ENCODE measurements at places on chromosomes 7 and 10.

DNA sequence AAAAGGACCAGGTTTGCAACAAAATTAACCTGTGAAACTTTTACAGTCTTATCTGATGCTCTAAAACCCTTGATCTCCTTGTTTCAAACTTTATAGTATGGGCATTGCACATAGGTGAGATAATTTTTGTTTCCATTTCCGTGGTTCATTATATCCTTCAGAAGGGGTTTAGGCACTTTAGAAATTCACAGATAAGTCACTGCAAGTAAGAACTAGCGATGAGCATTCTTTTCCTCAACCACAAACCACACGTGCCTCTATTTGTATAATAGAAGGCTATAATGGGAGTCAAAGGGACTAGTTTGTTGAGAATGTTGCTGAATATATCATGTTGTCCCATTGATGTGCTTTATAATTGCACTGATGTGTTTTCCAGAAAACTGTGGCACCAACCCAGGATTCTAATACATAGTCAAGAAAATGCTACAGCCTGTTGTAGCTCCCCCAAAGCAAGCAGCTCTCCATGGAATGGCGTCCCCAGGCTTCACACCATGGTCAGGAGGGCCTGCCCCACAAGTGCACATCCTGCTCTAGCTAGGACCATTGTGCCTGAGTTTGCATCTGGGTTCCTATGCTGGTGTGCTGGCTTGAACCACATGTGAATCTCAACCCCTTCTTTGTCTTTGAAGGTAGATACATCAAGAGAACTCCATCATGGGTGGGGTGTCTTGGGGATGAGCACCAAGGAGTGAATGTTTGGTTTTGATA is 14.0 kb upstream of the ATXN7L1 start:
- DNase-seq: no peak

- DNase-seq: no peak
Observed at GRCh38 chr10:124264711-124265390, 153.9 kb downstream of the OAT start.

GRCh38 chr7:2049111-2049781 is 183.5 kb downstream of the MAD1L1 start:
- DNase-seq: no peak

DNA sequence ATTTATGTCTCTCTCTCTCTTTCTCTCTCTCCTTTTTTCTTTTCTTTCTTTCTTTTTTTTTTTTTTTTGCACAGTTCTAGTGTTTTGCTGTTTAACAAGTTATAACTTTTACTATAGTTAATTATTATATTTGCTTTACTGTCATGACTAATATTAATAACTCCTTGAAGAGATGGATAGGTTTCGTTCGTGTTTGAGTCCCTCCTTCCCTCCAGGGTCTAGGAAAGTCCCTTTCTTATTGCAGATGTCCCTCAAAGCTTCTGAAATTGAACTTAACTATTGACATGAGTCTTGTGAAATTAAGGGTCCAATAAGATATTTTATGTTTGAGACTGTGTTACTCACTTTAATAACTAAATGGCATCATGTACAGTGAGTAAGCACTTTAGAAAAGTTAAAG is 131.4 kb downstream of the PLXDC2 start:
- DNase-seq: no peak

- DNase-seq: peak; percentile 22
Observed at GRCh38 chr7:100604976-100605911, 3.1 kb downstream of the PCOLCE start.

DNA sequence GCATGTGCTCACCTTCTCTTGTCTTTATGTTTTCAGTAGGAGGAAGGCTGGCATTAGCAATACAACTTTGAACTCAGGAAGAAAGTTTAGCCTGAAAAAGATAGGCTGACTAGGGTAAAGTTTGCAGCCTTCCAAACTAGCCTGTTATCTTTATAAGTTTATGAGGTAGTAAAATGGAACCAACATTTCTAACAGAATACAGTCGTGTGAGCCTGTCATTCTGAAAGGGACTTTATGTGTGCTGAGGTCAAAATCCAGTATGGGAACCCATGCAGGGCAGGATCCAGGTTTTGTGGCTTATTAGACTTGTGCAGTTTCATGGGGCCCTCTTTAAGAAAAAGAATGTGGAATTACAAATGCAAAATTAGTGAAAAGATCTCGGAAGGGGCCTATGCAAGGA is 201.0 kb upstream of the PRPS1L1 start:
- DNase-seq: no peak

GRCh38 chr10:61898435-61898778 is 3.1 kb upstream of the ARID5B start:
- no peak for DNase-seq

DNA sequence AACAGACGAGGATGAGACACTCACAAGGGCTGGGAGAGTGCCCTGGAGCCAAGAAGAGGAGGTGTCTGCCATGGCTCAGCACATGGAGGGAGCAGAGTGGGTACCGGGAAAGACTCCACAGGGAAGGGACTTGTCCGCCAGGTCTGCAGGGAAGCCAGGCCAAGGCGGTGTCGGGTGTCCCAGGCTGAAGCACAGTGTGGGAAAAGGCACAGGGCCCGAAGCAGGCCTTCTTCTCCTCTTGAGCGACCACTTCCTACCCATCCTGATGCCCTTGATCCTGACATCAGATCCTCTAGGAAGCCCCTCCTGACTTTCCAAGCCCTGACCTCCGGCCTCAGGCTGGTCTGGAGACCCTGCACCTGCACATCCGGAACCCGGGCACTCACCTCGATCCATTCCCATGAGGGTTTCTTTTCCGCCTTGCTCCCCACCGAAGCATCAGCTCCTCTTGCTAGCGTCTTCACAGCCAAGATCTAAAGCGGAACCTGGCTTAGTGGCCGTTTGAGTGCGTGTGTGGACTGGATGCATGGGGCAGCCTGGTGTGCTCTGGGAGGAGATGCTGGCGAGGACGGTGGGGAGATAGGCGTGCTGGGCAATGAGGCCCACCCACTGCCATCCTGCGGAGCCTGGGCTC is 8.5 kb downstream of the CALML3 start:
- no peak for DNase-seq

- no peak for DNase-seq
Observed at GRCh38 chr7:83015916-83016315, 146.8 kb downstream of the PCLO start.

- DNase-seq: no peak
Observed at GRCh38 chr7:94289071-94289470, 105.6 kb upstream of the COL1A2 start.

- no peak for DNase-seq
Observed at GRCh38 chr10:101563497-101564040, 24.5 kb downstream of the POLL start.

GRCh38 chr7:91034459-91035368 is 229.5 kb upstream of the FZD1 start:
- no peak for DNase-seq

GRCh38 chr10:75611993-75612372 is 180.6 kb downstream of the LRMDA start:
- DNase-seq: no peak

- DNase-seq: no peak
Observed at GRCh38 chr7:118057404-118057803, 126.6 kb upstream of the LSM8 start.

GRCh38 chr10:71368643-71369042 is 28.1 kb upstream of the CDH23 start:
- DNase-seq: no peak

GRCh38 chr10:117762819-117763172 is 220.2 kb downstream of the EMX2 start:
- no peak for DNase-seq

DNA sequence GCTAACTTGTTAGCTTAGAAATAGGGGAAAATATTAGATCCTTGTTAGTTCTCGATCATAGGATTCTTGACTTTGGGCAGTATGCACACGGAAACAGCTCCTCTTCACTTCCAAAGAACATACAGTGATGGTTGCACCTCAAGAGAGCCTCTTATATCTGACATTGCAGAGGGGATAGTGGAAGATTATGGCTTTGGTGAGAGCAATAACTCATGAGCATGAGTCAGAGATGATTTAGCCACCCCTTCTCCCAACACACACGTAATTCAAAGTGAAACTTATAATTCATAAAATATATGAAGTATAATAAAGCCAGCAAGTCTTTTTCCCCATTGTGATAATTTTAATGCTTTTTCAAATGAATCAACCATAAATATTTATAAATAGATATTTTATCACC is 683.7 kb downstream of the POM121L12 start:
- DNase-seq: no peak

GRCh38 chr10:28631896-28632583 is 45.3 kb upstream of the BAMBI start:
- no peak for DNase-seq

DNA sequence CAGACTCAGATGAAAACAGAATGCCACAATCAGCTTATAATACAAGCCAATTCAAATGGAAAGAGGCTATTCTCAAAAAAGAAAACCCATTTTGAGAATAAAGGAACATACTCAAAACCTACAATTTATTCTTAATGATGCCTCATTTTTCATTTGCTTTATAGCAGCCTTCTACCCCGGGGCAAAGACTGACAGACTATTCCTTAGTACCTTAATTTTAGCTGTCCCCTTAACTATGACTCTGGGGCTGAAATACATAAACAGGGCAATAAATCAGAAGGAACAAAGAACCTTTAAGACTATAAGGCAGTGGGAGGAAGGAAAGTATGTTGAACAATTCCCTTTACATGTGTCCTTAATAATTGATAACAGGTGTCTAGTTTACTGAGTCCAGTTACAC is 76.8 kb downstream of the TMEM106B start:
- no peak for DNase-seq

DNA sequence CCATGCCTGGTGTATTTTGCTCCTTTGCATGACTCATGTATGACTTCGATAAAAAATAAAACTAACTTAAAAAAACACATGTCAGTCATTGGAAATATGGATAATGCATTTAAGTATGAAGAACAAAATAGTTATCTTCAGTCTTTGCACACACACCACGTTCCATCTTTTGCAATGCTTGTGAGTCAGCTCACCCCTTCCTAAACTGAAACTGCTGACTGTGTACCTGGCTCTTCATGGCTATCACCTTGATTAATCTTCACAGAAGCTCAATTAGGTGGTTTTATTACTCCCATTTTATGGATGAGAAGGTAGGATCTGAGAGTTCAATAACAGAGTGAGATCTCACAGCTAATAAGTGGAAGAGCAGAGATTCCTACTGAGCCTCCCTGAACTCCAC is 79.5 kb downstream of the CARD11 start:
- DNase-seq: no peak

DNA sequence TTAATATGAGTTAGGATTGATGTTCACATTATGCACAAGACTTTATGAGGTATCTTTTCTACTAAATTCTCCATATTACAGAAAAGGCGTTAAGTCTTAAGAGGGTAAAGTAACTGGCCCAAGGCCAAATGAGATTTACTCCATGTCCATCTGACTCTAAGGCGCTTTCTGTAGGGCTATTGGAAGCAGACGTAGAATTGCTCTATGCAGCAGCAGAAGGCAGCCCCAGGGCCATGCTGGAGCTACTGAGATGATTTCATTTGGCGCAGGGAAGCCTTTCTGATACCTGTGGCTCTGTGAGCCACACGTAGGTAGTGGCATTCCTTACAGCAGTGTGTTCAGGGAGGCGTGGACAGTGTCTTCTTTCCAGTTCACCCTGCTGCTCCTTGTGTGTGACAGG is 133.1 kb downstream of the SH2D4B start:
- no peak for DNase-seq

GRCh38 chr10:61921143-61921542 is 19.6 kb downstream of the ARID5B start:
- no peak for DNase-seq

DNA sequence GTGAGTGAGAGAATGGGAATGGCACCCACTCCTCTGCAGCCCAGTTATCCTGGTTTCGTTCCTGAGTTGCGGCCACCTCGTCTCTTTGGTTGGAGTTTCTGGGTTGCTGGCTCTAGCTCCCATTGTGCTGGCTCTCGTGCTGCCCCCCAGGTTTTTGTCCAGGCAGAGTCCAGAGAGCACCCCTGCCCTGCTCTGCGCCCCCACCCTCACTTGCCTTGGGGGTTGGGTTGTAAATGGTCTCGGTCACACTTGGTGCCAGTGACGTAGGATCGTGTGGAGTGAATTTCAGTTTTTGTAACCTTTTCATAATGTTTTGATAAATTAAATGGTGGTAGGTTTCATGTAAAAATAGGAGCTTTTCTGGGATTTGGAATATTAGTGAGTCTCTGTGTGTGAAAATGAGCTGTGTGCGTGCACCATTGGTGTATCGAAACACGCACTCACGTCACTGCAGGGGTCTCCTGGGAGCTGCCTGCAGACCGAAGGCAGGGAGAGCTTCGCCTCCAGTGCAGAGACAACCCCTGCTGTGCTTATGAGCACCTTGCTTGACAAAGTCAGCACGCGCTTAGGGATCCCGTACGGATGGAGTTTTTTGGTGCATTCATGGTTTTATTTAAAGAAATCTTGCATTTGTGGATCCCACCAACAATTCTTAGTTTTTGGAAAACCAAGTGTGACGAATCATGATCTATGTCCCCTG is 32.9 kb downstream of the PFKP start:
- DNase-seq: no peak

DNA sequence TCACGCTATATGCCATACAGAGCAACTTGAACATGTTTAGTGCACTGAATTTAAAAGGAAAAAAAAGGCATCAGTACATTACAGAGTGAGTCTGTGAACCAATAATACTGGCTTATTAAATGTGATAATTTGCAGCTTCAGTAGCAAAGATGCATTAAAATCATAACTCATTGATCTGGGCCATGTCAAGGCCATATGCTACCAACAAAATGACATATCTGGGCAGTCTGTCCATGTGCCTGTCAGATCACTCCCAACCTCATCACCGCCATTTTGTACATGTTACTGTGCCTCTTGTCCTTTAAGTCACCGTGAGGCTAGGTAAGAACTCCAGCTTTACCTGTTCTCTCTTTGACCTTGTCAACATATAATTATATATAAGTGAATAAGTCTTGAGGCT is 307.4 kb upstream of the LRGUK start:
- no peak for DNase-seq

DNA sequence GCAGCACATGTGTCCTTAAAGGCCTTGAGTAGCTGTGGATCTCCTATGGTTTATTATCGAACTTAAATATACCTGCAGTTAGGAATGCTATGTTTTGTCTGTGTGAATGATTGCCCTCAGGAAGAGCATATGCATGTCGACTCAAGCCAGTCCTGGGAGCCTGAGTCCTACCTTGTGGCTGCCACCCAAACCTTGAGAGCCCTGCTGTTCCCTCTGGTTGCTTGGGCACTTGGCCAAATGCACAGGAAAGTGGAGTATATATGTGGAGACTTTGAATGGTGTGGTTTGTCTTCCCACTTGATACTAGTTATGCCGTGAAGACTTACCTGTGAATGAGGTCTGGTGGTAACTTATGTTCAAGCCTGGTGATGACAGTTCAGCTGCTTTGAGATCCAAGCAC is 409.8 kb downstream of the LRMDA start:
- DNase-seq: no peak

DNA sequence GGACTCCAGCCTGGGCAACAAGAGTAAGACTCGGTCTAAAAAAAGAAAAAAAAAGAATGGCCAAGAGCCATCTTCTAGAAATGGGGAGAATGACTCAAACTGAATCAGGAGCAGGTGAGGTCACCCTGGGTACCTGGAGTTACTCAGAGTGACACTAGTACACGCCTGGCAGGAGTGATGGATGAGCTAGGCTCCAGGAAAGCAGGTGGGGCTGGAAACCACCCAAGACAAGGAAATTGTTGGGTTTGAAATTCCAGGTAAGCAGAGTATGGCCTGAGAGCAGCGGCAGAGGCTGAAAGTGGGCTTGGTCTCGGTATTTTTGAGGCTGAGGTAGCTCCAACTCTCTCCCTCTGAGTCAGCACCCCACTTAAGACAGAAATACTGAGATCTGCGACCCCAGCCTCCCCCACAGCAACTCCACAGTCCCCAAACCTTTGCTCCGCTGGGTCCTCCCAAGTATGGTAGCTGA is 18.5 kb downstream of the DDIT4 start:
- no peak for DNase-seq

- no peak for DNase-seq
Observed at GRCh38 chr10:94219829-94220228, 142.9 kb downstream of the NOC3L start.

All from effector memory CD8-positive, alpha-beta T cell (primary cell).